ENCODE measurements at places on chromosomes 7 and 10. TPM values are rescaled to one million over a fixed set of nuclear protein-coding genes. Genes with fewer than 3 reads are reported as not detected.

GRCh38 chr10:50576245-50576815 is 47.4 kb downstream of the SGMS1 start:
- H3K4me3 ChIP-seq: no peak overlapping the region
- H3K36me3 ChIP-seq: no peaks in the 10 kb centered on the region
- DNase-seq: no peak

- H3K4me1 ChIP-seq: peaks cover under 1% of the 10 kb centered on the region
- no peak overlapping the region for H3K4me3 ChIP-seq
- no peak overlapping the region for H3K27ac ChIP-seq
- H3K27me3 ChIP-seq: peaks cover 2% of the 10 kb centered on the region
- DNase-seq: no peak
Measured at GRCh38 chr7:32036557-32036956, 33.6 kb downstream of the PDE1C start.

DNA sequence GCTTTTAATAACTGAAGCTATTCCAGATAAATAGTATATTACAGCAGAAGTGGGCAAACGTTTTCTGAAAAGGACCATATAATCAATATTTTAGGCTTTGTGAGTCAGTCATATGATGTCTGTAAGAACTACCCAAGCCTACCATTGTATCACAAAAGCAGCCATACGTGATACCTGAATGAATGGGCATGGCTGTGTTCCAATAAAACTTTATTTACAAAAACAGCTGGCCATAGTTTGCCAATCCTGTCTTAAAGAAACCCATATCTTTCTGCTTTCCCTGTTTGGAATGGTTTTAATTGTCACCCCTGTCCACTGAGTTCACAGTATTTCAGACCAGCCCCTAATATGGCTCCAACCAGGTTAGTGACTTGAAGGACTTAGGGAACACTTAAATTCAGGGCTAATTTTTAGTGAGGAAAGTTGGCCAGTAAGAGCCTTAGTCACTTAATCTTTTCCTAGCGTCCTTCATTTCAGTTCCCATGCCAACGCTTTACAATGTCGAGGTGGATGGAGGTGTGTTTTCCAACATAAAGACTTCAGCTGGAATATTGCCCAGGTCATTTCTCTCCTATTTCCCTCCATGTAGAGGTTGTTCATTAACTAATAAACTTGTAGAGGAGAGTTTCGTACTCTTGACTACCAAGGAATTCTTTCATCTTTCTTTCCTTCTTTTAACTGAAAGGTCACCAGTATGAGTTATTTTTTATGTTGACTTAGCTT is 184.5 kb downstream of the TRIL start:
- no peaks in the 10 kb centered on the region for H3K4me1 ChIP-seq
- H3K27me3 ChIP-seq: no peaks in the 10 kb centered on the region
- H3K4me3 ChIP-seq: no peak overlapping the region
- H3K36me3 ChIP-seq: no peaks in the 10 kb centered on the region
- DNase-seq: no peak

The MNX1 gene
- 3.8 TPM for total RNA-seq

DNA sequence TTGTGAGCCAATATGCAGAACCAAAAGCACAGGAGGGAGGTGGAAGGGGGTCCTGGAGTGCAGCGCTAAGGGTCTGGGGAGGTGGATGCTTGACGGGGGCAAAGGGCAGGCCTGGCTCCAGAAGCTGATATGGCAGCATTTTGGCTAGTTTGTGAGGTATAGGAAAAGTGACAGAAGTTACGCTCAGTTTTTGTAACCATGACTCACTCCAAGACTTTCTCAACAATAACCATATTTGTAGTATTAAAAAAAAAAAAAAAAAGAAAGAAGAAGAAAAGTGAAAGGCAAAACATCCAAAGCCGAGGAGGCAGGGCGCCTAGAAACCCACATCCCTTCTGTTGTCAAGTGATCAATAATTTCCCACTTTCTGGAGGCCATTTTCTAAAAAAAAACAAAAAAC is 92.3 kb downstream of the RNF216 start:
- peaks cover 53% of the 10 kb centered on the region for H3K4me1 ChIP-seq
- H3K27me3 ChIP-seq: peaks cover 2% of the 10 kb centered on the region
- H3K4me3 ChIP-seq: peak overlapping the region; percentile 10
- H3K27ac ChIP-seq: no peak overlapping the region

The UPK3B gene
- total RNA-seq: 0.87 TPM

- no peak for DNase-seq
- H3K27me3 ChIP-seq: peaks cover 3% of the 10 kb centered on the region
- H3K36me3 ChIP-seq: peaks cover 40% of the 10 kb centered on the region
Measured at GRCh38 chr7:139634087-139634486, 110.6 kb downstream of the CLEC2L start.

- no peak overlapping the region for H3K27ac ChIP-seq
- no peak overlapping the region for H3K4me3 ChIP-seq
- H3K36me3 ChIP-seq: no peaks in the 10 kb centered on the region
- H3K27me3 ChIP-seq: no peaks in the 10 kb centered on the region
- no peak for DNase-seq
- no peaks in the 10 kb centered on the region for H3K4me1 ChIP-seq
Measured at GRCh38 chr10:114380797-114381196, 23.5 kb downstream of the AFAP1L2 start.

GRCh38 chr7:145471883-145472282 is 636.0 kb upstream of the TPK1 start:
- no peak overlapping the region for H3K4me3 ChIP-seq
- no peaks in the 10 kb centered on the region for H3K4me1 ChIP-seq
- no peaks in the 10 kb centered on the region for H3K36me3 ChIP-seq

GRCh38 chr10:56085406-56086122 is 275.5 kb downstream of the ZWINT start:
- H3K36me3 ChIP-seq: no peaks in the 10 kb centered on the region
- H3K4me3 ChIP-seq: no peak overlapping the region
- H3K27ac ChIP-seq: no peak overlapping the region
- no peaks in the 10 kb centered on the region for H3K4me1 ChIP-seq

The EXOC6 gene
- 28.5 TPM for total RNA-seq

DNA sequence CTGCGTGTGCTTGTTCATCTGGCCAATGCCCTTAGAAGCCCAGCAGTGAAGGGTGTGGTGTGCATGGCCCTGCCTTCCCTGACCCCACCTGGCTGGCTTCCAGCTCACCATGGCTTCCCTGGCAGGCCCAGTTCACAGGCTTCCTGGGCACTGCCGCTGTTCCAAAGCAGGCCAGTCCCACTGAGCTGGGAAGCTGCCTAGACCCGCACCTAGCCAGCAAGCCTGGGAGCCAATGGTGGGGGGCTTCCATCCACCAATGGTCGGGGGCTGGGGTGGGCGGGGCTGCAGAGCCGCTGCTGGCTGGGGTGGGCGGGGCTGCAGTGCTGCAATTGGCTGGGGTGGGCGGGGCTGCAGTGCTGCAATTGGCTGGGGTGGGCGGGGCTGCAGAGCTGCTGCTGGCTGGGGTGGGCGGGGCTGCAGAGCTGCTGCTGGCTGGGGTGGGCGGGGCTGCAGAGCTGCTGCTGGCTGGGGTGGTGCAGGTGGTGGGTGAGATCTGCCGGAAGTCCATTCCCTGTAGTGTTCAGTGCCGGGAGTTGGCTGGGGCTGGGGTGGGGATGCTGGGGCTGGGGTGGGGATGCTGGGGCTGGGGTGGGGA is 12.4 kb downstream of the CALY start:
- no peak for DNase-seq
- peaks cover 3% of the 10 kb centered on the region for H3K4me1 ChIP-seq

- no peak overlapping the region for H3K27ac ChIP-seq
- DNase-seq: no peak
Measured at GRCh38 chr7:155375337-155376277, 77.9 kb downstream of the INSIG1 start.

DNA sequence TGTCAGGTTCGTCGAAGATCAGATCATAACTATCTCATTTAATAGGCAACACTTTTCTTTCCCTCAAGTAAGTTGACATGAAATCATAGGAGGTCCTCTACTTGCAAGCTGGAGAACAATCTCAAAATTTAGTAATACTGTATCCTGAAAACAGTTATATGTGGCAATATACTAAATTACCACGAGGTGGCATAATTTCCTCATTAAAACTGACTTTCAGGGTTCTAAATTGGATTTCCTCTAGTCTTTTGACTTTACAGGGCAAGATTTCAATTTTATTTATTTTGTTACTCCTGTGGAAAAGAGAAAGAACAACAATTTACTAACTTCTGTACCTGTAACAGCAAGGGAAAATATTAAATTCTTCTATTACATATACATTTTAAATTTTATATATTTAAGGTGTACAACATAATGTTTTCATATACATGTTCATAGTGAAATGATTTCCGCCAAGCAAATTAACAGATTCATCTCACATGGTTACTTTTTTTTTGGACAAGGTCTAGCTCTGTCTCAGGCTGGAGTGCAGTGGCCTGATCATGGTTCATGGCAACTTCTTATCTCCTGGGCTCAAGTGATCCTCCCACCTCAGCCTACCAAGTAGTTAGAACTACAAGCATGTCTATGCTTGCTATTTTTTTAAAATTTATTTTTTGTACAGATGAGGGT is 53.4 kb upstream of the CYP2C18 start:
- DNase-seq: no peak
- H3K4me3 ChIP-seq: no peak overlapping the region
- no peaks in the 10 kb centered on the region for H3K27me3 ChIP-seq

DNA sequence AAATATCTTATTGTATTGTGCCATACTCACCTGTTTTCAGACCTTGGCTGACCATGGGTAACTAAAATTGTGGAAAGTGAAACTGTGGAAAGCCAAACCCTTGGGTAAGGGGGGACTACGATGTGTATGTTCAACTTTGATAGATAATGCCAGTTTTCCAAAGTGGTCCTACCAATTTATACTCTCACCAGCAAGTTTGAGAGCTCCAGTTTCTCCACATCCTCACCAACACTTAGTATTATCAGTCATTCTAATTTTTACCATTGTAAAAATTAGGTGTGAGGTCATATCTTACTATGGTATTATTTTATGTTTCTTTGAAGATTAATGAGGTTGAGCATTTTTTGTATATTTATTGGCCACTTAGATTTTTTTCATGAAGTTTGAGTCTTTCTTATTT is 346.9 kb upstream of the PODXL start:
- no peak overlapping the region for H3K4me3 ChIP-seq
- H3K27ac ChIP-seq: no peak overlapping the region
- H3K4me1 ChIP-seq: peaks cover 7% of the 10 kb centered on the region

DNA sequence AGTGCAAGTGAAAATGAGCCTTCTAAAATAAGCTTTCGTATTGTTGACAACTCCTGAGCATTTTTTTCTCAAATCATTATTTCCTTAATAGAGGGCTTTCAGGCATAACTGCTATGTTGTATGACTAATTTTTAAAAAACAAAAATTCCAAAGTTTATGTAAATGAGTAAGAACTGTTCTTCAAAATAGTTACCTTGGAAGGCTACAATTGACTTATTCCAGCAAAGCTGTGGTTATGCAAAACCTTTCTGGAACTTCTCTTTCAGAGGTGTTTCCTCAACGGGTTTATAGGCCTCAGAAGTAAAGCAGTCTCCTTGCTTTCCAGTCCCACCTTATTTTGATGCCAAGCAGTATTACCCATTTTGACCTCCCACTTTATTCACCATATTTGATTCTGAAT is 2.5 kb downstream of the SLC25A28 start:
- no peak overlapping the region for H3K27ac ChIP-seq
- peaks cover 6% of the 10 kb centered on the region for H3K36me3 ChIP-seq
- H3K27me3 ChIP-seq: peaks cover 8% of the 10 kb centered on the region
- H3K4me1 ChIP-seq: peaks cover 19% of the 10 kb centered on the region
- H3K4me3 ChIP-seq: no peak overlapping the region

The TMEM139 gene
- total RNA-seq: 0.23 TPM

GRCh38 chr10:29174389-29174788 is 114.5 kb upstream of the LYZL1 start:
- H3K4me1 ChIP-seq: no peaks in the 10 kb centered on the region
- no peak for DNase-seq
- H3K27me3 ChIP-seq: peaks cover 5% of the 10 kb centered on the region
- H3K27ac ChIP-seq: no peak overlapping the region
- peaks cover 4% of the 10 kb centered on the region for H3K36me3 ChIP-seq

DNA sequence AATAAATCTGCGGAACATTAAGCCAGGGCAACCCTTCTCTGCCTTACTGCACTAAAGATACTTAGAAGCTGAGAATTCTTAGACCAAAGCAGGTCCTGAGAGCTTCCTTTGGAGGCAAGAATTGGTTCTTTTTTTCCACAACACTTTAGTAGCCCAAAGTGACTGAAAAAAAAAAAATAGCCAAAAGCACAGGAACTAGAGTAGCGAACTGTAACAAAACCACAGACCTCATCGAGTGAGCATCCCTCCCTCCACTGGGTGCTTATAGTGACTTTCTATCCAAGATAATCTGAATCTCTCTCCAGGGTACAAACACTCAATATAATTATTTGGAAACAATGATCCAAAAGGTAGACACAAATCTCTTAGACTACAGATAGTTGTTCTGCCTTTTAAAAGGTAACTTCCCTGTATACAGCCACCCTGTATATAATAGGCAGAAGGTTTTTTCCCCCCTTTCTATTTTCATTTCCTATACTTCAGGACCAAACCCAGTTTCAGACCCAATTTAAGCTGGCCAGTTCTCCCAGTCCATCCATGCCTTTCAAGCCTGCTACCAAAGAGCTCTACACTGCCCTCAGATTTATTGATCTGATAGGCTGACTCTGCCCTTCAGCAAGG is 31.6 kb upstream of the KCNIP2 start:
- no peak overlapping the region for H3K27ac ChIP-seq
- no peak overlapping the region for H3K4me3 ChIP-seq
- no peak for DNase-seq
- peaks cover 4% of the 10 kb centered on the region for H3K27me3 ChIP-seq
- peaks cover 23% of the 10 kb centered on the region for H3K4me1 ChIP-seq

- H3K4me1 ChIP-seq: peaks cover 13% of the 10 kb centered on the region
- no peak overlapping the region for H3K4me3 ChIP-seq
- no peak for DNase-seq
Measured at GRCh38 chr10:132443605-132443982, 46.6 kb downstream of the PWWP2B start.

- H3K4me3 ChIP-seq: no peak overlapping the region
- DNase-seq: no peak
- peaks cover 9% of the 10 kb centered on the region for H3K27me3 ChIP-seq
- peak overlapping the region; percentile 13 for H3K27ac ChIP-seq
Measured at GRCh38 chr7:66696774-66697191, 43.8 kb upstream of the RABGEF1 start.

DNA sequence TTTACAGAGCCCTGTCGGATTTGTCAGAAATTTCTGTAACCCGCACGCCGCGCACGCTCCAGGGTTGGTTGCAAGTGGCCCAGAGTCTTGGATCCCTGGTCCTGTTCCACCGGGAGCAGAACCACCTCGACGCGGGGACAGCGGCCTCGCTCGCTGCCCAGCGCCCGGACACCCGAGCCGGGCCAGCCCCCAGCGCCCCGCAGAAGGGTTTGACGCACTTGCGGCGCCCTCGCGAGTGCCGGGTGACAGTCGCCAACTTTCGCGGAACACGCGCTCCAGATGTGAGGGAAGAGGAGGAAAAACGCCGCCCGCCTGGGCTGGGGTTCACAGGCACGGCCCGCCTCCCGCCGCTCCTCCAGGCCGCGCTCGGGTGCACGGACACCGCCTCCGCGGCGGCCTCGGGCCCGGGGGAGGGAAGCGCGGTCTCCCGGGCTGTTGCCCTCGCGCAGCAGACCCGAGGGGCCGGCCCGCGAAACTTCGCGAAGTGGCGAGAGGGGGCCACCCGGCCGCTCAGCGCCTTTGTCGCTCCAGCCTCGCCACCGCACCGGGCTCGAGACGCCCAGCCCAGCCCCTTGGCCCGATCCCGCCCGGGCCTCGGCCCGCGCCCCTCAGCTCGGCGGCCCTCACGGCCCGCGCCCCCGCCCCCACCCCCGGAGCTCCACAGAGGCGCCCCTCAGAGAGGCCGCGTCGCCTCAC is 514 bp downstream of the RNF216 start:
- peak; percentile 35 for DNase-seq
- peaks cover 9% of the 10 kb centered on the region for H3K4me1 ChIP-seq
- no peak overlapping the region for H3K27ac ChIP-seq
- peak overlapping the region; percentile 91 for H3K4me3 ChIP-seq
- peaks cover 4% of the 10 kb centered on the region for H3K36me3 ChIP-seq

The TFR2 gene
- 1.0 TPM for total RNA-seq

Measured in endothelial cell (in vitro differentiated cells).